Lung (tissue), 17 donors: ENCODE measurements at places on chromosomes 6 and 20.

- DNase-seq, result no peak
Observed at GRCh38 chr20:50932691-50933280, 1.5 kb upstream of the ADNP start.

DNA sequence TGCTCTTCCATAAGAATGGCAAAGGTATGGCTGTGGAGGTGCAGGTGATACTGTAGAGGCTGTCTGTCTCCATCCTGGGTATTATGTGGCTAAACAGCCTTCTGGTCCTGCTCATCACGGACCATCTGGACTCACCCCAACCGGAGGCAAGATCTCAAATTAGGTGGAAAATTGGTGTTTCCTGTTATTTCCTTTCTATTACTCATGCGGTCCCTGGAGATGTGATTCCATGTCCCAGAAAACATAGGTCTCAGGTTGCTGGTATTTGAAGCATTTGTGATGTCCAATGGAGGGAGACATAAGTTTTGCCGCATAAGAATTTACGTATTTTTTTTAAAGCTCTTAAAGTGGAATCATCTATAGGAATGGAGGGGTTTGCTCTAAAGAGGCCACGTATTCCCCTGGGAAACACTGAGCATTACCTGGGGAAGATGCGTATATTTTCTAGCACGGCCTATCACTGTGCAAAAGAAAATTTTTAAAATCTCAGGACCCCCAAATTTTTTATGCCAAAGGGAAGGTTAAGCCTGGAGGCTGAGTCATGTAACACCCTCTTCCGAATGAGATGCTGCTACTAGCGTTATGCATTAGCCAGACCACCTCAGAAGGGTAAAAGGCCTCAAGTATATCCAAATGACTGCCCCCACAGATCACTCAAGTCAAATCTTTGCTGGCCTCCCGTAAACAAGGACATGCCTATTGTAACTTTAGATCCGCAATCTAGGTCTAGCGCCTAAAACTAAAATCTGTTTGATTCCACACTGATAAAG is 22.4 kb upstream of the PBOV1 start:
- no peak for DNase-seq

DNA sequence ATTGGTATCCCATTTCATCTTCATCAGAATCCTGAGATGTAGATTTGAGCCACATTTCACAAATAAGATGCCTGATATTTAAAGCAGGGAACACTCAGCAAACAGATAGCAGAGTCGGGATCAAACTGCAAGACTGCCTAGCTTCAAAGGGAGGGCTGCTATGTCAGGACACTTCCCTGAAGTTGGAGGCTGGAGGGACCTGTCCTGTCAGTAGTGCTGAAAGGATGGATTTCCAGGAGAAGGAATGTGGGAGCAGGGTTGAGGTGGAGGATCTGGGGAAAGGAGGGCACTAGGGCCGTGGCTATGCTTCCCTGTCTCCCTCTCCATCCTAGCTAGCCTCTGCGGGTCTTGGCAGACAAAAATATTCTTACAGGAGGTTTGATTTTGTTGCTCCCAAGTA is 32.2 kb downstream of the COX4I2 start:
- DNase-seq, result no peak

DNA sequence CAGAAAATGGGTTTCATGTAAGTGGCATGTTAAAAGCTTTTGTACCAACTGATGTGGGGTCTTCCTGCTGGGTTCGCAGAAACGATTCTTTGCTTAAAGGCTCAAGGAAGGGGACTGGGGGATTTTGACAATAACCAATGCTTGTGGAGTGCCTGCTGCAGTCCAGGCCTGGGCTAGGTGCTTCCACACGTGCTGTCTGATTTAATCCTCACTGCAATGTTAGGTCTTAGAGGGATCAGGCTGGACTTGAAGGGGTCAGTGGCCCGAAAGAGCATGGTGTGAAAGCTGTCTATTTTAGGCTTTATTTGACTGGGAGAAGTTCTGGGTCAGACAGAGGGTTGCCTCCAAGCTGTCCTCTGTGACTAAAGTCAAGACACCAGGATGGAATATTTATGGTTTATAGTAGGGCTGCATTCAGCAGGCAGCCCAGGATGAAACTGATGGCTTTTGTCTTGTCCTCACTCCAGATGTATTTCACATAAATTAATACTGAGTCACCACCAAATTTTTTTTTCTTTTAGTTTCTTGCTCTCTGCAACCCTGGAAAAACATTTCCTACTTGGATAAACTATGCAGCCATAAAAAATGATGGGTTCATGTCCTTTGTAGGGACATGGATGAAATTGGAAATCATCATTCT is 219.1 kb downstream of the ZMYND8 start:
- no peak for DNase-seq

DNA sequence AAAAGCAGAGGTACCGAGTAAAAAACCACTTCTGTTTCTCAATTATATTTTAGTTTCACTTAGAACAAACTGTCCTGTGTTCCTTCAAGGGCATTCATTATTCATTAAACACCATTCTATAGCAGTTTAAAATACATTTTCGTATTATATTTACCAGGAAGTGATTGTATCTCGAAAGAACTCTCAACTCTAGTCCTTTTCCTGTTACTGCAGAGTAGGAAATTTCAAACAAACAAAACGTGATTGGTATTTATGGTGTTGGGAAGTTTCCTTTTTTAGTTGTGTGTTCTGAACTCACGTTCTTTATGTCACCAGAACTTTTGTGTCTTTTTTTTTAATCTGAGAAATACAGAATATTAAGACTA is 139.5 kb upstream of the BTBD3 start:
- peak; percentile 31 for DNase-seq

GRCh38 chr6:140736231-140736630 is 1361.8 kb upstream of the CITED2 start:
- no peak for DNase-seq

- DNase-seq, result no peak
Observed at GRCh38 chr6:28215425-28215824, 9.7 kb upstream of the ZSCAN9 start.

DNA sequence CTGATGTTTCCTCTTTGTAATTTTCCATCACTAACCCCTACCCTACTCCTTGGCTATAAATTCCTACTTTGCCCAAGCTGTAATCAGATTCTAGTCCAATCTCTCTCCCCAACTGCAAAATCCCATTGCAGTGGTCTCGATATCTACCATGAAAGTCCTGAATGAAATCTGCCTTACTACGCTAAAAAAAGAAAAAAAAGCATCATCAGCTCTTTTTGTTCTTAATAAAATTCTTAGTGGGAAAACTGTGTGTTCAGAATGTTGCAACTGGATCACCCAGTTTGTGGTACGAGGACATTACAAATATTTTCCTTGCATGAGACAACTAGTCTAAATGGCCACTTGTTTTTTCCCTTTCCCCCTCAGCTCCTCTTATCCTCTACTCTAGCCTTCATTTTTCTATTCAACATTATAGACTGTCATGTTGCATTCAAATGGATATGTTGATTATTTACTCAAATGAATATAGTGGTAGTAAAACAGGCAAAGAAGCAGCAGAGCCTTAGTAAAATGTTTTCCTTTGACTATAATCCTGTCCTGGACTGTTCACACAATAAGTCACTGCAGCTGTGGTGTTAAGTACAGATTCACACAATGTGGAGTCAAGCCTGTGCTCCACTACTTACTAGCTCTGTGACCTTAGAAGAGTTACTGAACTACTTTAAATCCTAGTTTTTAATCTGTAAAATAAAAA is 527.1 kb upstream of the MARCKS start:
- peak; percentile 9 for DNase-seq

DNA sequence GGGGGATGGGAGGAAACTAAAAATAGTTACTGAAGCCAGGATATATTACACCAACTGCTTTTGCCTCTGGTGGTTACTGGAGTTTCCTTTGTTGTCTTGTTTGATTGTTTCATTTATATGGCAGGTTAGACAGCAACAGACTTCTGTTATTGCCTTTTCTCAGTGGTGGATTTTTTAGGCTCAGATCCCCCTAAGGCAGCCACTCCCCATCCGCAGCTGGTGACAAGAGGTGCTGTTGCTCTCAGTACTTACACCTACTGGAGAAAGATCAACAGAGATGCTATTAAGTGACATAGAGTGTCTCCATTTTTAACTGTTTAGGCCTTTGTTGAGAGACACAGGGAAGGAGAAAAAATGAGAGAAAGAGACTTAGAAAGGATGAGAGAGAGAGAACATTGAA is 552.1 kb downstream of the PKHD1 start:
- DNase-seq, result no peak
